ENCODE measurements at places on chromosomes 5 and 9.

- no peak for DNase-seq
Observed at GRCh38 chr5:132233081-132233480, 5.4 kb upstream of the P4HA2 start.

DNA sequence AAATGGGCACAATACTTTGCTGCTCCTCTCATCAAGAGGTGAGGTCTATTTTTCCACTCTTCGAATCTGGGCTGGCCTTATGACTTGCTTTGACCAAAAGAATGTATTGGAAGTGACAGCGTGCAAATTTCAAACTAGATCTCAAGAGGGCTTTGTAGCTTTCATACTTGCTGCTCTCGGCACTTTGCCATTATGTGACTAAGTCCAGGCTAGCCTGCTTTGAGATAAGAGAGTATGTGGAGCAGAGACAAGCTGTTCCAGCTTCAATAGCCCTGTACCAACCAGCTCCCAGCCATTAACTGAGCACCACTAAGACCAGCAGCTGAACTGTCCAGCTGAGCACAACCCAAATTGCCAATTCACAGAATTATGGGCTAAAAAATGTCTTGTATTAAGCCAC lies 124.6 kb downstream of the ACER2 start:
- DNase-seq, result no peak

- no peak for DNase-seq
Observed at GRCh38 chr5:50724262-50724661, 57.8 kb downstream of the PARP8 start.

DNA sequence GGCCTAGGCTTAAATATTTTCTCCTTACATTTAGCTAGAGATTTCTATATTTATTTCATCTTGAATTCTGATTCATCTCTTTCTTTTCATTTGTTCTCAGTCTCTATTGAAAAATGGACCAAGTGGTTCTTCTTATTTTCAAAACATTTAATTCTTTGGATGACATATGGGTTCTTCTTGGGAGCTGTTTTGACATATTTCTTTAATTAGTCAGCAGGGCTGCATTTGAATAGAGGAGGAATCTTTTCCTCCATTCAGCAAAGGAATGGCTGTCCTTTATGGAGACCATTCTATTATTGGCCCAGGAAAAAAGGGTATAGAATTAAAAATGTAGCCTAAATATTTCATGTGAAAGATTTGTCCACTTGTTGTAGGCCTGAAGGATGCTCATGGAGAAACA lies 109.9 kb downstream of the RPS23 start:
- no peak for DNase-seq

GRCh38 chr5:67019065-67019845 lies 177.3 kb downstream of the CD180 start:
- no peak for DNase-seq

DNA sequence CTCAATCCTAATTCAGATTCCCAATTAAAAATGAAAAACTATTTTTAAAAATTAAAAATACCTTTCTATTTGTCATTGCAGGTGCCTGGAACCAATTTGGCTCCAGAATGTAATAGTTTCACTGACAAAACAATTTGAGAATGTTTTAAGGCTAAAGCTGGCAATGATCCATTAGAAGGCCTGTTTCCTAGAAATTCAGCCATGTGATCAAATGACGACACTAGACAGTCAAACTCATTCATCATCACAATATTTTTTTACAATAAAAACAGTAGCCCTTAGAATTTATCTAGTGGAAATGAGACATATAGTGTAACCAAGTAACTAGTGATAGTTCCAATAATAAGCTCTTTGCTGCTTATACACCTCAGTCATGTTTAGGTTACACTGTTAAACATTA lies 75.4 kb upstream of the MAP3K1 start:
- no peak for DNase-seq

DNA sequence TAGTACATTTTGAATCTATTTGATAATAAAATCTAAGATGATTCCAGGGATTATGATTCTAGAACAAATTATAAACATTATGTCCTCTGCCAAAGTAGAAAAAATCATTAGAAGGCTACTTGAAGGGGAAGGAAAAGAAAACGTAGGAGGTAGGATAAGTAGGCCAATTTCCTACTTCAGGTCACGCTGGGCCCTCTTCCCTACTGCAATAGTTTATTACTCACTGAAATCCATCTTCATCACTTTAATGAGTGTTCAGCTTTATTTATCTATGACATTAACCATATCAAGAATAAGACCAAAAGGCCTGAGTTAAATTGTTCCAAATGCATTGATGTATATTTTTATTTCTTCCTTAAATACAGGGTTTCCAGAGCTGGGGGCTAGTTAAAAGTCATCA lies 21.6 kb downstream of the SLC28A3 start:
- no peak for DNase-seq

- DNase-seq, result no peak
Observed at GRCh38 chr5:38706376-38706775, 139.4 kb upstream of the OSMR start.

- no peak for DNase-seq
Observed at GRCh38 chr5:94024620-94025019, 283.2 kb upstream of the POU5F2 start.

GRCh38 chr9:16102154-16102553 lies 549.3 kb downstream of the CCDC171 start:
- no peak for DNase-seq

DNA sequence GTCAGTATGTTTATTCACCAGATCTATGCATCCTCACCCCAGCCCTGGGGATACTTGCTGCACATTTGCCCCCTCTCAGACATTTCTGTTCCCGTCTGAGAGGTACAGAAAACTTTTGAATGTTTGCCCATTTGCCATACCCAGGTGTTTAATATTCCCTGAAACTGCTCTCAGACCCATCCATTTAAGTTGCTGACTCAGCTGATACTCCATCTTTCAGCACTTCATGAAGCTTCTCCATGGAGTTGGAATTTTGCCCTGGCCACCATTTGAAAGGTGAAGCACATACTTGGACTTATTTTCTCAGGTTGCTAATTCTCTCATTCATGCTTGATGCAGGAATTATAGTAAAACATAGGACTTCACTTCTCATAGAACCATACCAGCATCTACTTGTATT lies 203.9 kb upstream of the OR13F1 start:
- no peak for DNase-seq

GRCh38 chr5:112348915-112349314 lies 70.2 kb downstream of the EPB41L4A start:
- no peak for DNase-seq

All from activated T-cell treated with anti-CD3 and anti-CD28 coated beads for 4 hours (primary cell).